Kidney capillary endothelial cell (primary cell): ENCODE measurements at places on chromosomes 4 and X.
A peak's percentile ranks its signal among the peaks of the same experiment; 100 is the strongest.

- DNase-seq = no peak
Observed at GRCh38 chr4:40606239-40606767, 23.4 kb downstream of the RBM47 start.

GRCh38 chr4:174429701-174430410 is 92.4 kb downstream of the HPGD start:
- DNase-seq = no peak

- DNase-seq = no peak
Observed at GRCh38 chr4:47498899-47499298, 13.8 kb downstream of the ATP10D start.

DNA sequence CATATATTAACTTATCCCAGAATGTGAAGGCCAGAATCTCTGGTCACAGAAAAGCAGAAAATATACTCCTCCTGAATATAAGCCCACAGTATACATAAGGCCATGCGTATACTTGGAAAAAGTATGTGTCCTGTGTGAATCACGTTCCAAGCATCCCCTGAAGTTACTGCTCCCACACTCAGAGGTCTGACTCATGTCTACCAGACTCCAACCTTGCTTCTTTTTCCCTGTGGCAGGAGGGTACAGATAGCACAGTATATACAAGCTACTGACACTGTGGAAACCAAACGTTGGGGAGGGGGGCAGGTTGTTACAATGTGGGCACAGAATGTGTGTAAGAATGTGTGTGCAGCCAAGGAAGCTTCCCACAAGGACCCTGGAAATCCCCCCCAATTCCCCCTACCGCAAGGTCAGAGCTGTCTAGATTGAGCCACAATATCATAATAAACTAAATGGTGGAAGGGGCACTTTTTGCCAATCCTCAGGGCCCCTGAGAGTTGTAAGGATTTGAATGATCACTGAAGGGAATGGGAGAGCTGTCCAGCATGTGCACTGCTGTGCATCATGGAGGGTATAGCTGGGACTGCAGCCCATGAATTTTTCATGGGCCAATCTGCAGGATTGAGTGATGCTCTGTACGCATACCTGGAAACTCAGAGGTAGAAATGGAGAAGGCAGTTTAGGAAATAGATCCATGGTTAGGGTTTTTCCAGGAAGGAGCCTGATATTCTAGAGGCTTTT is 7.4 kb upstream of the RELL1 start:
- no peak for DNase-seq

GRCh38 chr4:56728512-56728911 is 47.4 kb upstream of the HOPX start:
- DNase-seq = no peak

GRCh38 chrX:50736656-50737055 is 77.3 kb downstream of the SHROOM4 start:
- DNase-seq = no peak

DNA sequence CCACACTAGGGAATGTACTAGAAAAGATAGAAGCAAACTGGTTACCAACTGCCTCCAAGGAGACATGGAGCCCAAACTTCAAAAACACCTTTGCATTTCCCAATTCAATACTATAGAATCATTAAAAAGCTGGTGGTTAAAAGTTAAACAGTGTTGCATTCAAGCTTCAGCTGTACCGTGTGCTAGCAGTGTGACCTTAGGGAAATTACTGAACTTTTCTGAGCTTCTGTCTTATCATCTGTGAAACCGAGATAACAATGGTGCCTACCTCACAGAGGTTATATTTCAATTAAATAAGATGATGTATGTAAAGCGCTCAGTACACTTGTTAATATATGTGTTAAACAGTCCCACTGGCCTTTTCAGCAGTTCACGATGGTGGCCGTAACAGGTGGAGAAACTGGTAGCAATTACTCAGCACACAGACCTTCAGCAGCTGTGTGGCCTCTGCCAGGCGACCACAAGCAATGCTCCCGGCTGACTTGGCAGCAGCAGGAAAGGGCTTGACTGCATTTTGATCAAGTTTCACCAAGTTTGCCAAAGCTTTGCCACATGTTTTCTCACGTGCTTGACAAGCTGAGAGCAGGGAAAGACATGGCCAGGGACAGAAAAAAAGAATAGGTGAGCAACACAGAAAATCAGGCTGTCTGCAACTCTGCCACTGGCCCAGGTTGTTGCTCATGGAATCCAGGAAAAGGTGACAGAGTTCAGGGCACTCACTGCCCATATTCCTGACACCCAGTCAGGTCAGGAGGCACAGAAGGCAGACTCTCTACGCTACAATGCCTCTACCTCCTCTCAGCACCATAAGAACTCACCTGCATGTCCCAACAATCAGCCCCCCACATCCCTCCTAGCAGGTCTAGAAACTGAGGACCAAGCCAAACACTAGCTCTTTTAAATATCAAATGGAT is 72.1 kb downstream of the PARM1 start:
- no peak for DNase-seq

- no peak for DNase-seq
Observed at GRCh38 chr4:42643685-42644084, 13.2 kb downstream of the ATP8A1 start.

- no peak for DNase-seq
Observed at GRCh38 chrX:106621836-106622235, 10.1 kb downstream of the RADX start.

DNA sequence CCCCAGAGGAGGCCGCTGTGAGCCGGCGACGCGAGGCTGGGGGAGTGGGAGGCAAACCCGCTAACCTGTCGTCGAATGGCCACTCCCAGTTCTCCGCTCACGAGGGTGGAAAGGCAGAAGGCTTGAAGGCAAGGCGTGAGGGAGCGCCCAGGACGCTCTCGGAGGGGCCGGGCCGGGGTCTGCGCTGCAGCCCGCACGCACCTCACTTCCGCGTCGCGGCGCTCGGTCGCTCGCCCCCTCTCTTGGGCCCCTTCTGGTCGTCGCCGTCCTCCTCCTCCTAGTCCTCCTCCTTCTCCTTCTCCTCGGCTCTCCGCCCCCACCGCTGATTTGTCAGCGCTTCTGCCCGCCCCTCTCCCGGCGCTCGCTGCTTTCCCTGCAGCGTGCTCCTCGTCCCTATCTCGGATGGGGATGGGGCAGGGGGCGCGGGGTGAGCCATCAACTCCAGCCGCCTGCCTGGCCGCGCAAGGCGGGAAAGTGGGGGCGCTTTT is at the start of gene SNCA:
Gene SNCA, minus strand, starts transcription at position 265 of the 488 bp plus-strand sequence. CDS start 1,494 bp downstream, outside the sequence.
- DNase-seq = no peak

- DNase-seq = no peak
Observed at GRCh38 chr4:89486042-89486441, 178.4 kb upstream of the GPRIN3 start.

DNA sequence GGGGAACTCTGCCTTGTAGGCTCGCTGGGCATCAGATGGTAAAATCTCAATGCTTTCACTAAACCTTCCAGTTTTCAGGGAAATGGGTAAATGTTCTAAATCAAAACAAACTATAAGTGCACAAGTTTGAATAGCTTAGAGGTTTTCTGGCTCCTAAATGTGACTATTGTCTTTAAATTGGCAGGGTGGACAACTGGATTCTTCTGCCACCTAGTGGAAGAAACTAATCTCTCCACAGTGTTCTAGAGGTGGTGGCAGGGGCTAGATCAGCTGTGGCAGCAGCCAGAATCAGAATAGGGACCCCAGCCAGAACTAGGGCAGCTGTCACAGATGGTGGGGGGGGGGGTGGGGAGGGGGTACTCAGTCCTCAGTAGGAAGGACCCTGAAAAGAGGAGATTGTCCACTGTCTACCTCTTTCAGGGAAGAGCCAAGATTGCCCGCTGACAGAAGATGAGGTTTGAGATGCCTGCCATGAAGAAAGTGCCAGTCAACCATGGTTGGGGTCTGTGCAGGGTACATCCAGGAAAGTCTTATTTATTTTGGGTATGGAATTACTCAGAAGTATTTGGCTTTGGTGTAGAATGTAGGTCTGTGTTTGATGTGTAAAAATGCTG is 201.4 kb downstream of the CCNG2 start:
- DNase-seq = peak; percentile 42

GRCh38 chr4:3662516-3662915 is 103.7 kb upstream of the ADRA2C start:
- DNase-seq = no peak

DNA sequence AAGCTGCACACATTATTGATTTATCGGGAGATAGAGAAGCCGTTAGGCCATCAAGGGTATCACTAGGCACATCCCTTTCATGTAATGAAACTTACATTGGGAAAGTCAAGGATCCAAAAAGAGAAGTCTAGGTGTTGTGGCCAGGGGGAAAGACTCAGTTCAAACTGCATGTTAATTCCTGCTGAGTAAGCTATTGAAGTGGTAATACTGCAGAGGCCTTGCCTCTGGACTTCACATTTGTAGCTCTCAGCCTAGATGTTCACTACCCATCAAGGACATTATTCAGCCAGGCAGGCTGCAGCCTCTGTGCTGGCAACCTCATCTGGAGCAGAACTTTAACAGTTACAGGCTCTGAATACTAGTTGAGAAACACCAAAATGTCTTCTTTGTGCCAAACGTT is 2094.5 kb upstream of the AGA start:
- no peak for DNase-seq

DNA sequence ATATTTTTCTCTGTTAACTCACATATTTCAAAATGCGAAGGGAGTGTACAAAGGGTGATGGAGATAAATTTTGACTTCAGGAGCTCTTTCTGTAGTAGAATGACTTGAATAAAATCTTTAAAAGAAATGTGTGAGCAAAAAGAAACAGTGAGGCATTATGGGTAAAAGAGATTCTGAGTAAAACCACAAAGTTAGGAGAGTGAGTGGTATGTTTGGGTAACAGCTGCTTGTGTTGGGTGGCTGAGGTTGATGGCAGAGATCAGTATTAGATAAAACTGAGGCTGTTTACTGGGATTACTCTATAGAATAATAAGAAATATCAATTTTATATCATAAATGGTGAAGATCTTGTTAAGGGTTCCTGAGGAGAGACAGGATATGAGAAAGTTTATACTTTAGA is 434.2 kb upstream of the AMOT start:
- DNase-seq = no peak

DNA sequence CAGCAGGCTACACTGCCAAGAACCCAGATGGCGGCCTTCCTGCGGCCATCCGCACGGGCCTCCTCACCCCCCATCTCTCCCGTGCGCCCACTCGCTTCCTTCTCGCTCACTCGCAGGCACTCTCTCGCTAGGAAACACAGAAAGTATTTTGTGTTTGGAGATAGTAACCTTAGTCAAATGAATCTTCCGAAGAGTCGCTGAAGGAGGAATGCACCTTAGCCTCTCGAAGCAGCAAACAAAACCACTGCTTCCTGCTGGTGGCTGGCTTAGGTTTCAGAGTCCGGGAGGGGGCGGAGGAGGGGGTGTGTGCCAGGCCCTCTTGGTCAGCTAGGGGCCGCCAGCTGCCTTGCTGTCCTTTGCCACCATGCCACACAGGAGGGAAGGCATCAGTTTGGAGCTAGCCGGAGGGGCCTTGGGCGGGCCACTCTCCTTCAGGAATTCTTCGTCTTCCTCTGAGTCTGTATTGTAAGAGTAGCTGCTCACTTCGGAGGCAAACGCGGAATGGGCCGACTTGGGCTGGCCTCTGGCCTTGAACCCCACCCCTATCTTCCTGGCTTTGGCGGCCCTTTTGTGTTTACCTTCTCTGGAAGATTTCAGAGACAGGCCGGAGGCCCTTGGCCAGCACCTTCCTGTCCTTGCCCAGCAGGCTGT is 73.2 kb upstream of the UCP1 start:
- no peak for DNase-seq

GRCh38 chr4:41363384-41363981 is 106.8 kb downstream of the UCHL1 start:
- no peak for DNase-seq

DNA sequence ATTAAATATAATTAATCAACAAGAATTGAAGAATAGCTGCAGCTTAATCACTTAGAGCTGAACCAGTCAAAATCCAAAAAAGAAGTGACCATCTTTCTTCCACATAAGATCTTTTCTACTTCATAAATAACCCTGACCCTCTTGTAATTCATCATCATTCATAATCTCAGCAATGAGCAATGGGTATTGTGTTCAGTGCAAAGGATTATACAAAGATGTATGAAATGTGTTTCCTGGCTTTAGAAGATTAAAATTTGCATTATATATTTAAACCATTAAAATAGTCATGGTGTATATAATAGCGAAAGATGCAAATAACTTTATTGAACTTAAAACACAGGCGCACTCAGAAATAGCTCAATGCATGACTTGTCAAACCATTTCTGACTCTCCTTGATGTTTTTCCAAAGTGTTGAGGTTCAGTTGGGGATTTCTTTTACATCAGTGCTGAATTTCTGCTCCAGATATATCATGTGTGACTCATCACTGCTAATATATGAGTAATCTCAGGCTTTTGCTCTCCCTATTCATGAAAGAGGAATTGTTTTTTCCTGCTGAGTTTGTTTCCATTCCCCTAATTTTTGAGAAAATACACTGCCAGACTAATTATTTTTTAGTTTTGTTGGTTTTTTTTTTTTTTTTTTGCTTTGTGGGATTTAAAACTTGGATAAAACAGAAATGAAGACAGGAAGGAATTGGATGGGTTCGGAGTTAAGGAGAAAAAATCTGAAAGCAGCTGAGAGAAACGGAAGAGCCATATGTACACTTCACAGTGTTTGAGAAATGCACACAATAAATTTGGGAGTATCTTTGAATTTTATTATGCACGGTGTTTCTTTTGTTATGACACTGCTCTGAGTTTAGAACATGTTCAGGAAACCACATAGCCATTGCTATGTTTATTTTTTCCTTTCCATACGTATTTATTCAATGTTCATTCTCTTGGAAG is 290.1 kb upstream of the PCDH7 start:
- DNase-seq = peak; percentile 47

- no peak for DNase-seq
Observed at GRCh38 chrX:154458116-154458953, at the start of gene PLXNA3. PLXNA3 (plus strand) TSS chrX:154458281; CDS start chrX:154460184, 1,903 bp downstream.

GRCh38 chr4:54942721-54943120 is 182.7 kb downstream of the KDR start:
- peak; percentile 43 for DNase-seq

DNA sequence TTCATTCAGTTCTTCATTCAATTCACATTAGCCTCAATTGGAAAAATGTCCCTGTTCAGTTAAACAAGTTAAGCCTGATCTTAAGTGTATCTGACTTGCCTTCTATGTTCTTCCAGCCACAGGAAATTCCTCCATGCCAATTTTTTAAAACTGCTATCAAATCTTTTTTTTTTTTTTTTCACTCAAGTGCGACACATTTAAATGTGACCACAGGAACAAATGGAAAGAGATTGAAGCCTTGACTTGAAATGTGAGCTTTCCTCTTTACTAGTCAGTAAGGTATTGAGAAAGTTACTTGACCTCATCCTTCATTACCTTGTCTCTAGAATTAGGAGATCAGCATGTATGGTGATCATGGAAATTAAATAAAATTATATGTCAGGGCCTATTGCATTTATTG is 165.1 kb downstream of the SLIT2 start:
- no peak for DNase-seq

DNA sequence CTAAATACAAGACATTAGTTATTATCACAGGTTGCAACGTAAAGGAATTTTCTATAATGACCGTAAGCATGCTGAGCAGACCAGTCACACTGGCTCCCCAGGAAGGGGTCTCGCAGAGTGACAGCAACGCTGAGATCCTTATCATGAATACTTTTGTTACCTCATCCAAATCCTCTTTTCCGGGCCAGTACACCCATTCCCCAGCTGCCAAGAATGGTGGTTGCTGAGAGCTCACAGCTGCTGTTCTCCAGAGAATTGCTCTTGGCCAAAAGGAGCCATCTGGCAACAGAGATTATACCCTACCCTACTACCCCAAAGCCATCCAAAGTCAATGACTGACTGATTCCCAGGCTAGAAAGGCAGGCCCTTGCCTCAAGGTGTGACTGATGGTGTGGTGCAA is 91.6 kb downstream of the FUNDC1 start:
- DNase-seq = no peak
